NCI-H1930 (cell line): ENCODE measurements at places on chromosomes 7 and 10.
A peak's percentile ranks its signal among the peaks of the same experiment; 100 is the strongest.

GRCh38 chr7:83732305-83732704, 83.4 kb upstream of the SEMA3E start:
- DNase-seq = no peak

DNA sequence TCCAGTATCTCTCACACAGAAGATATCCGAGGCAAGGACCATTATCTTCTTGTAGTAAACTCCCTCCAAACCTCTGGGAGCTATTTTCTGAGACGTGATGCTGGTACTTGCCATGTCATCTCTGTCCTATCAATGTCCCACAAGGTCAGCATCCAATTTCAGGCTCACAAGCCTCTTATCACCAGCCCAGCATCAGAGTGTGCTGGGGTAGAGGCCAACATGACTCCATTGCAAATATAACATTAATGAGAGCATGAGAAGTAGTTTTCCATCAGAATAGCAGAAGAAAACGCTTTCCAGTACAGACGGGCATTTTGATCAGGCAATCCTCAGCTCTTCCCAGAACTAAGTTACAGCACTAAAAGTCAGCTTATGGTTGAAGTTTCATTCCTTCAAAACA, 5.6 kb downstream of the MORN4 start:
- no peak for DNase-seq

DNA sequence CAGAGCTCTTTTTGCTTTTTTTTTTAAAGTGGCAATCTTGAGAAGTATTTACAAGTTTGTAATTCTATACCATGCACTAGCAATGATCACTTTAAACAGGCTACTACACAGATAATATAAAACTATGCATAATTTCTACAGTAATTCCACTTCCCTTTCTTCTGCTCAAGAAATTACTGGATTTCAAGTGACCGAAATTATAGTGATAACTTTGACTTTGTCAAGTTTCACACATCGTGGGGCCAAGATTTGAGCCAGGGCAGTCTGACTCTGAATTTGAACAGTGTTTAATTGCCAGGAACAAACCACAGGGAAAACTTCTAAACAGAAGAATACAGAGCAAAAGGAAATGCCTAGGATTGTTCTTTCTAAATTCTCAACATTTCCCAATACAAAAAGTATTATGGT, 288.3 kb upstream of the MKLN1 start:
- no peak for DNase-seq

DNA sequence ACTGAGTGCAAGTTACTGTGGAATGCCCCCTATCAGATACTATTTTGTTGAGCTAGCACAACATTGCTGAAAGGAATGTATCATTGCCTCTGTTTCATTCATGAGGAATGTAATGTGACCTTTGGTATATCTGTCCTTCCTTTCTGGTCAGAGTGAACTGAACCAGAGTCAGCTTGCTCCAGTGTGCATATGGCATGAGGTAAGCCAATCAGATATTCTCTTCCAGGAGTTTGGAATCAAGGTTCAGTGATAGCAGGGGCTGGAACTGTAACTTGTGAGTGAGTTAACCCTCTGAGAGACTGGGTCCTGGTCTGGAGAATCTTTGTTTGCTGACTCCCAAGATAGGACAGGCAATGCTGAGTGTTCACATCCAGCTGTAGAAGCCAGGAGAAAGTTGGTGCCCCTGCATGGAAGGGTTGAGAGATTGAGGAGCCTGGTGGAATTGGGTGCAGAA, 45.3 kb upstream of the OSBPL3 start:
- DNase-seq = no peak

- no peak for DNase-seq
Observed at GRCh38 chr7:156942708-156943090, 6.8 kb upstream of the NOM1 start.

DNA sequence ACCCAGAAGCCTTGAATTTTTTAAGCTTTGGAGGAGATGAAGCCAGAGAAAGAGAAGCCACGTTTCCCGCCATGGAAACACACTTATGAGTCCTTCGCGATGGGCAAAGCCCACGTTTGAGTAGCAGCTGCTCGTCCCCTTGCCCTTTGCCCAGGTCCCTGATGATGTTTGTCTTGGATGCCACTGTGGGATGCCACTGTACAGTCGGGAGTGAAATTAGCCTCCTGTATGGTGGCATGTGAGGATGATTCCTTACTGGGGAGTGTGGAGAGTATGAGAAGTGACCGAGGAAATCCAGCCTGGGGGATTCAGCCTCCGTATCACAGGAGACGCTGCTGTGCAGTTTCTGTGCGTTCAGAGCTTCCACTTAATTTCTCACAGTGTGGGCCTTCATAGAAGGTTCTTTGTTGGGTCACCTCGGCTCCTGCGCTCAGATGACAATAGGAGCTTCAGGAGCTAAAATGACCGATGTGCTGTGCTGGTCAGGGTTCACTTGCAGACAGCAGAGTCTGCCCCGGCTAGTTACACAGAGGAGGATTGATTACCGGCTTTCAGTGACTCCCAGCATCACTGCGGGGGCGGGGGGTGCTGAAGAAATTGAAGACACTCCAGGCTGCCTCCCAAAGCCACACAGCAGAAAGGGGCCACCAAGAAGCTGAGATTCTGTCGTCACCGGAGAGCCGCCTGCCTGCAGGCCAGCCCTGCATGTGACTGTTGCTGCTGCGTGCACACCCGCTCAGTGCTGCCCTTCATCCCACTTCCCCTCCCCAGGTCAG, 122.1 kb upstream of the SFMBT2 start:
- no peak for DNase-seq

- no peak for DNase-seq
Observed at GRCh38 chr7:95550546-95550945, 45.8 kb downstream of the PDK4 start.

GRCh38 chr7:34281260-34281659, 375.9 kb downstream of the BMPER start:
- no peak for DNase-seq

DNA sequence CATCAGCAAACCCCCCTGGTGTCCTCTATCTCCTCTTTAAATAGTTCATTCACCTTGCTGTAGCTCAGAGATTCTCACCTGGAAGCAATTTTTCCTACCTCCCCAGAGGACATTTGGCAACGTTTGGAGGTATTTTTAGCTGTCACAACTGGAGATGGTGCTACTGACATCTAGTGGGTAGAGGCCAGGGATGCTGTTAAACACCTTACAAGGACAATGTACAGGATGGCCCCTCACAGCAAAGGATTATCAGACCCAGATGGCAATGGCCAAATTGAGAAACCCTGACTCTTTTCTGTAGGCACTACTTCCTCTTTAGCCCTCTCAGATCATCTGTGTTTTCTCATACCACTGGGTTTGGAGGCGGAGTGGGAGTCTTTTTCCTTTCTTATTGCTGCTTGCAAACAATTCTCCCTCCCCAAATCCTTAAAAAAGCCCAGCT, 13.2 kb upstream of the TRA2A start:
- DNase-seq = peak; percentile 10

DNA sequence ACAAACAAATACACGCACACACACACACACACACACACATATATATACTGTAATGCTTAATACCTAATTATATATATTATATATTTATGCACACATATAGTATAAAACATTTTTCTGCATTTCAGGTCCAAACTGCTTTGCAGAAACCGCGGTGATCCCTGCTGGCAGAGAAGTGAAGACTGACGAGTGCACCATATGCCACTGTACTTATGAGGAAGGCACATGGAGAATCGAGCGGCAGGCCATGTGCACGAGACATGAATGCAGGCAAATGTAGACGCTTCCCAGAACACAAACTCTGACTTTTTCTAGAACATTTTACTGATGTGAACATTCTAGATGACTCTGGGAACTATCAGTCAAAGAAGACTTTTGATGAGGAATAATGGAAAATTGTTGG, 138.5 kb downstream of the VWC2 start:
- no peak for DNase-seq

GRCh38 chr7:102281785-102282184, 4.9 kb upstream of the SH2B2 start:
- no peak for DNase-seq

DNA sequence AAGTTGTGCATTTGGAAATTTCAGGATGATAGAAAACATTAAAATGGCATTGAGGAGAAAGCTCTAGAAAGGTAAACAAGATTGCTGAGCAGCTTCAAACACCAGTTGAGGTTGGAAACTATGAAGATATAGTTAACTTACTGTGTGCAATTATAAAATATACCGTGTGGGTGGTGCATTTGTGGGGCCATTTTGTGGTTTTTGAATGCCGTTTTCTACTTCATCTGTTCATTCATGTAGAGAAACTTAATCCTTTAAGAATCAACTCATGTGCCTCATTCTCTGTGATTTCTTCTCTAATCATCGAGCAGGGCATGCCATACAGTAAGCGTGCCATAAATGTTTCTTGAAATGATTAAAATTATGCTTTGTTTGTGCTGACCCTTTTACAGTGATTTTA, 232.8 kb upstream of the TEX47 start:
- DNase-seq = no peak

DNA sequence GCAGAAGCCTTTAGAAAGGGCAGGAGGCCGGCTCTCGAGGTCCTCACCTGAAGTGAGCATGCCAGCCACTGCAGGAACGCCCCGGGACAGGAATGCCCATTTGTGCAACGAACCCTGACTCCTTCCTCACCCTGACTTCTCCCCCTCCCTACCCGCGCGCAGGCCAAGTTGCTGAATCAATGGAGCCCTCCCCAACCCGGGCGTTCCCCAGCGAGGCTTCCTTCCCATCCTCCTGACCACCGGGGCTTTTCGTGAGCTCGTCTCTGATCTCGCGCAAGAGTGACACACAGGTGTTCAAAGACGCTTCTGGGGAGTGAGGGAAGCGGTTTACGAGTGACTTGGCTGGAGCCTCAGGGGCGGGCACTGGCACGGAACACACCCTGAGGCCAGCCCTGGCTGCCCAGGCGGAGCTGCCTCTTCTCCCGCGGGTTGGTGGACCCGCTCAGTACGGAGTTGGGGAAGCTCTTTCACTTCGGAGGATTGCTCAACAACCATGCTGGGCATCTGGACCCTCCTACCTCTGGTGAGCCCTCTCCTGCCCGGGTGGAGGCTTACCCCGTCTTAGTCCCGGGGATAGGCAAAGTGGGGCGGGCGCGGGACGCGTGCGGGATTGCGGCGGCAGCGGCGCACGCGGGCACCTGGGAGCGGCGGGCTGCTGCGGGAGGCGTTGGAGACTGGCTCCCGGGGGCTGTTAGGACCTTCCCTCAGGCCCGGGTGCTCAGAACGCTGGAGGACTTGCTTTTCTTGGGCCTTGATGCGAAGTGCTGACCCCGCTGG, at the start of gene FAS:
FAS (plus strand) TSS at position 415 of the 777 bp plus-strand sequence; CDS start at position 494, 79 bp downstream.
- DNase-seq = no peak

DNA sequence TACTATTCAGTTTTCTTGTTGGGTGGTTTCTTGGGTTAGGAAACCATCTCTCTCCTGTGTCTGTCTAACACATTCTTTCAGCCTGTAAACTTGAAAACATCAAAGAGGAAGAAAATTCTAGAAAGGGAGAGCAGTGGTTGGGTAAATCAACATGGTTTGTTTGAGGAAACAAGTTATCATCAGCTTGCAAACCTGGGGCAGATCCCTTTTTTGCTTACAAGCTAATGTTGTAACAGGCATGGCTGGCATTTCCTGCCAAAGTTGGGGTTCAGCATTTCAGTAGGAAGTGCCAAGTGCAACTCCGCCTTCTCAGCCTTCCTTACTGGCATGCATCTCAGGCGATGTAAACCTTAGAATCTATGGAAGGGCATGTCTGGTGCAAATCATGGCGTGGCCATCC, 112.6 kb downstream of the EEPD1 start:
- DNase-seq = no peak

- DNase-seq = no peak
Observed at GRCh38 chr10:113038183-113038582, 88.1 kb downstream of the TCF7L2 start.

DNA sequence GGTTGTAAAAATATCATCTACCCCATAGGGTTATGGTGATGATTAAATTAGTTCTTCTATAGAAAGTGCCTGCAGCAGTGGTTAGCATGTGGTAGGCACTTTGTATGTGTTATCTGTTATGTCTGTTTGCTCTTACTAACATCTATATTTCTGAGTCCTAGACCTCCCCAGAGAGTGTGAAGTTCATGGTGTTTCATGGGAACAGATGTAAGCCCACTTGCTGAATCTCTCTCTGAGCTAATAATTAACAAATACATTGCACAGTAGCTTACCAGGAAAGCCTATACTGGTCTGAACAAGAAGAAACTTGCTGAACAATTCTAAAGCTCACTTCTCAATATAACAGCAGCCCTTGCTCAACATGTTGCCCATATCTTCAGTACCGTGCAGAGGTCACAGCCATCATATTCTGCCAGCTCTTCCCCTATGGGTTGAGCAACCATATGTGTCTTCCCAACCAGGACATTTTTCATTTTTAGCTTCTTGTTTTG, 100.1 kb downstream of the NPSR1 start:
- DNase-seq = no peak

- DNase-seq = no peak
Observed at GRCh38 chr10:17025444-17026295, 103.9 kb downstream of the CUBN start.

DNA sequence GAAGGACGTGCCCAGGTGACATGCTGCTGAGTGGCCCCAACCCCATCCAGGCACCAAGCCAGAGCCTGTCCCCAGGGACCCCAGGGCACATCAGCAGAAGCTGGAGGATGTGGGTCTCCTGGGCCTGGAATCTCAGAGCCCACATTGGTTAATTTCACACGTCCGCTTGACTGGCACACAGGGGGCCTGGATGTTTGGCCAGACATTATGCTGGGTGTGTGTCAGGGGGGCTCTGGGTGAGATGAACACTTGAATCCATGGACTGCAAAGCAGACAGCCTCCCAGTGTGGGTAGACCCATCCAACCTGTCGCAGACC, 79.1 kb upstream of the RET start:
- no peak for DNase-seq

- no peak for DNase-seq
Observed at GRCh38 chr7:24705461-24705954, 51.8 kb downstream of the GSDME start.

GRCh38 chr10:116160271-116160670, 112.7 kb downstream of the GFRA1 start:
- DNase-seq = no peak

DNA sequence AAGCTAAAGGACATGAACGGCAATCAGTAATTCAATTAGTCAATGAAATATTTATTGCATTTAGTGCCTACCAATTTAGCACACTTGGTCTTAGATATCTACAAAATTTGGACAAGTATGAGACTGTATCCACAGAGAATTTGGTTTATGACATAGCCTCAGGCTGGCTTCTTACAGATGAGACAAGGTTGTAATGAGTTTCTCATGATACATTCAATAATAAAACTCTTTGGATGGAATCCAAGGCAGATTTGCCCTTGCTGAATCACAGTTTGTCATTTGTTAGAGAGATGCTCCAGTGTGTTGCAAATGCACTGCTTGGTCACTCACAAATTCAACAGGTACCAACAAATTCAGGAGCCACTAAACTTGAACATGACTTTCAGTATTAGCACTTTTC, 162.5 kb downstream of the GPR37 start:
- DNase-seq = no peak

GRCh38 chr7:47663851-47664250, 81.9 kb upstream of the TNS3 start:
- DNase-seq = no peak

- DNase-seq = no peak
Observed at GRCh38 chr7:26664735-26665416, 199.5 kb downstream of the SKAP2 start.

GRCh38 chr7:105816266-105816843, 60.0 kb downstream of the ATXN7L1 start:
- DNase-seq = no peak

GRCh38 chr10:85826377-85826776, 540.2 kb downstream of the GRID1 start:
- DNase-seq = no peak
